Fibroblast of lung (primary cell): ENCODE measurements at places on chromosomes 11 and 22. TPM values are rescaled to one million over a fixed set of nuclear protein-coding genes. Genes with fewer than 3 reads are reported as not detected.

DNA sequence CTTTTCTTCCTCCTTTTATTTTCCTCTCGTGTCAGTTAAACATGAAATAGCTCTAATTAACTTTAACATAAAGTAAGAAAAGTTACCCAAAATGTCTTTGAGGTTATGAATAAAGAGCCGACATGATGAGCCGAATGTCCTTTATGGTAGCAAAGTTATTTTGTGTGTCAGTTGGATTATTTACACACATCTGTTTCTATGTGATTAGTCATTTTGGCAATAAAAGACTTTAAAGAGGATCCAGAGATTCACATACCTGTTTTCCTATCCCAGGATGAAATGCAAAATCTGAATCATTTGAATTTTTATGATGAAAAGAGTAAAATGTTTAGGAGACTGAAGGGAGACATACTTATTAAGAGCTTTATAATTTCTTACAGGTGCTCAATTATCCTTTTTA, 34.0 kb upstream of the TECTA start:
- no peak for DNase-seq

- DNase-seq: no peak
Measured at GRCh38 chr11:109945626-109946321, 147.4 kb upstream of the ZC3H12C start.

DNA sequence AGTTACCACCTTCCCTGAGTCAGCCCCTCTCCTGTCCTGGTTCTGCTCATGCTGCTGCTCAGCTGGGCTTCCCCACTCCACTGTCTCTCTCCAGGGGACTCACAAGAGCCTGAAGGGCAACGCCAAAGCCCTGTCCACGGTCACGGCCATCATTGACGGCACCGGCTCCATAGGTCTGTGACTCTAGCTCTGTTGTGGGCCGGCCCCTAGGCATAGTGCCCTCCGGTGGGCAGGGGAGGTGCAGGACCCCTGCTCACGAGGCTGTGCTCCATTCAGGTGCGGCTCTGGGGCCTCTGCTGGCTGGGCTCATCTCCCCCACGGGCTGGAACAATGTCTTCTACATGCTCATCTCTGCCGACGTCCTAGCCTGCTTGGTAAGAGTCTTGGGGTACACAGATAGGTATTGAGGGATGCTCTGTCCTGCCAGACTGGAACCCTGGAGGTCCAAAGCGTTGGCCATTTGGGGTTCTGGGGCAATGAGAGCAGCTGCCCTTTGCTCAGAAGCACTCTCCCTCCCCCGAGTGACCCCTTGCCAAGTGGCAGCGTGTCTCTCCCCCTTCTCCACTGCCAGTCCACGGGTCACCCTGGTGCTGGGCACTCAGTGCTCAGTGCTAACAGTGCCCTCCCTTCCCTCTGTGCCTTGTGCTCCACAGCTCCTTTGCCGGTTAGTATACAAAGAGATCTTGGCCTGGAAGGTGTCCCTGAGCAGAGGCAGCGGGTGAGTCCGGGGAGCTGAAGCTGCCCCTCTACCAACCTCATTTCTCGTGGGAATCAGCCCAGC, 22.4 kb downstream of the SLC37A2 start:
- no peak for DNase-seq

DNA sequence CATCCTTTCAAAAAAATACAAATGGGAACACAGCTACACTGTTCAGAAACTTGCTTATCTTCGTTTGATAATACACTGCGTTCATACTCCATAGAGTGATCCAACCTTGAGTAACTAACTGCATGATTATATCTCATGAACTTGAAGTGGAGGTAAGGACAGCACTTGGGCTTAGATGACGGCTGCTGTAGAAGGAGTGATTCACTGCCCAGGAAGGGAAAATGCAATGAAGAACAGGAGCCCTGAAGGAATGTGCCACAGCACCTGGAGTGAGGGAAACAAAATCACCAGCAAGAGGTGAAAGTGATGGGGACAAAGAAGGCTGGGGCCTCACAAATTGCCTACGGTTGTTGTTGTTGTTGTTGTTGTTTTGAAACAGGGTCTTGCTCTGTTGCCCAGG, 44.1 kb upstream of the SC5D start:
- no peak for DNase-seq

GRCh38 chr22:33328789-33329296, 270.7 kb upstream of the SYN3 start:
- DNase-seq: peak; percentile 36

GRCh38 chr11:12094872-12095800, 15.3 kb upstream of the MICAL2 start:
- DNase-seq: no peak

- no peak for DNase-seq
Measured at GRCh38 chr22:29879753-29880152, 3.2 kb upstream of the MTMR3 start.

DNA sequence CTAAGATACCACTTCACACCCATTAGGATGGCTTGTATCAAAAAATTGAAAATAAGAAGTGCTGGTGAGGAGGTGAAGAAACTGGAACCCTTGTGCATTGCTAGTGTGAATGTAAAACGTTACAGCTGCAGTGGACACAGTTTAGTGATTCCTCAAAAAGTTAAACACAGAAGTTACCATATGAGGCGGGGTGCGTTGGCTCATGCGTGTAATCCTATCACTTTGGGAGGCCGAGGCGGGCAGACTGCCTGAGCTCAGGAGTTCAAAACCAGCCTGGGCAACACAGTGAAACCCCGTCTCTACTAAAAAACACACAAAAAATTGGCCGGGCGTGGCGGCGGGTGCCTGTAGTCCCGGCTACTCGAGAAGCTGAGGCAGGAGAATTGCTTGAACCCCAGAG, 43.5 kb downstream of the SGSM3 start:
- no peak for DNase-seq

GRCh38 chr11:15476371-15476917, 361.7 kb downstream of the INSC start:
- no peak for DNase-seq

DNA sequence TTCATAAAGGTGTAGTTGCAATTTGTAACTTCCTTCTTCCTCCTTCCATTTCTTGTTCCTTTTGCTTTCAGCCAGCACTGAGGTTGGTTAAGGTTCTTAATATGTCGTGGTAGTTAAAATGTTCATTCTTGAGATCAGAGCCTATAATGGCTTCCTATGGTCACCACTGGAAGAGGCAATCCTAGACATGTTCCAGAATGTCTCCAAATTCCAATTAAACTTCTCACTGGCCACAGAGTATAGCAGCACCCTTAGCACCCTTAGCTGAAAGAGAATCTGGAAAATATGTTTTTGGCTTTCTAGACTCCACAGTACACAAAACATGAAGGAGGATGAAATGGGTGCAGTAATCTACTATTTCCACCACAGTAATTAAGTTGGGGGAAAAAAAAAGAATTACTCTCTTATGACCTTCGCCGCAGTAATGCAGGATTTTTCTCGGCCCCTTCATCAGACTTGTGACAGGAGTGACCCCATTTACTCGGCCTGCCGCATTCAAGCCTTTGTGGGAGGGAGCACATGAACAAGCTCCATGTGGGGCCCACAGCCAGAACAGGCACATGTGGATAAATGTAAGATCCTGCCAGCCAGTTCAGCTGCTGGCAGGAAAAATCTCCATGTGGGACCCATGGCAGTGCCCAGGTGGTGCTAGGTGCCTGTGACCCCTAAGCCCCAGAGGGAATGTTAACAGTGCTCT, 348.8 kb upstream of the ARHGAP42 start:
- no peak for DNase-seq

DNA sequence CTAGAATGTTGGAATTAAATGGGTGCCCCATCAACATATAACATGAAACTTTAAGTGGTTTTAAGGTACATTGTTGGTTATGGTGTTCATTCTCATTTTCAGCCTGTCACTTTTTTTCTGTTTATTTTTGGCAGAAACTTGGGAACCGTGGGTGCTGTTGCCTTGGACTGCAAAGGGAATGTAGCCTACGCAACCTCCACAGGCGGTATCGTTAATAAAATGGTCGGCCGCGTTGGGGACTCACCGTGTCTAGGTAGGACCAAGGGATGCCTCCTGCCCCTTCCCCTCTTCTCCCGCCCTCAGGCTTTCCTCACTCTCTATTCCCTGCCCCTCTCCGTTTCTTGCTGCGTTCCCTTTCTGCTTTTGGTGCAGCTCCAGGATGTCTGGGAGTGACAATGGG, 29.8 kb upstream of the SCGB1A1 start:
- DNase-seq: no peak

- DNase-seq: no peak
Measured at GRCh38 chr11:2109541-2110019, 29.6 kb downstream of the IGF2 start.

GRCh38 chr11:78555592-78555991, 19.1 kb downstream of the NARS2 start:
- no peak for DNase-seq

DNA sequence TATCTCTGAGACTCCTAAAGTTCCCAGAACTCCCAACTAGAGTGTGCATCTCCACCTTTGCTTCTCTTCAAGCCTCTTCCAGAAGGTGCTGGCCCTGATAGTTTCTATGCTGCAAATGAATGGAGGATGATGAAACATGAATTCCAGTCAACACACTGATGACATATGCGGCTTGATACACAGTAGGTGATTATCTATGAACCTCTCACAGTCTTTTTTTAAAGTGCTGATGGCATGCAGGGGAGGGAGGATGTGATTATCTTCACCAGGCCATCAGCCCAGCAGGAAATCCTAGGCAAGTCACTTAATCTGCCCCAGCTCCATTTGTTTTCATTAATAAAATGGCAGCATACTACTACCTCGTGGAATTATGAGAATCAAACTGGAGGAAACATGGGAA, 548.5 kb downstream of the SOX6 start:
- no peak for DNase-seq

GRCh38 chr11:118124929-118125535, 27.6 kb downstream of the SCN4B start:
- no peak for DNase-seq

DNA sequence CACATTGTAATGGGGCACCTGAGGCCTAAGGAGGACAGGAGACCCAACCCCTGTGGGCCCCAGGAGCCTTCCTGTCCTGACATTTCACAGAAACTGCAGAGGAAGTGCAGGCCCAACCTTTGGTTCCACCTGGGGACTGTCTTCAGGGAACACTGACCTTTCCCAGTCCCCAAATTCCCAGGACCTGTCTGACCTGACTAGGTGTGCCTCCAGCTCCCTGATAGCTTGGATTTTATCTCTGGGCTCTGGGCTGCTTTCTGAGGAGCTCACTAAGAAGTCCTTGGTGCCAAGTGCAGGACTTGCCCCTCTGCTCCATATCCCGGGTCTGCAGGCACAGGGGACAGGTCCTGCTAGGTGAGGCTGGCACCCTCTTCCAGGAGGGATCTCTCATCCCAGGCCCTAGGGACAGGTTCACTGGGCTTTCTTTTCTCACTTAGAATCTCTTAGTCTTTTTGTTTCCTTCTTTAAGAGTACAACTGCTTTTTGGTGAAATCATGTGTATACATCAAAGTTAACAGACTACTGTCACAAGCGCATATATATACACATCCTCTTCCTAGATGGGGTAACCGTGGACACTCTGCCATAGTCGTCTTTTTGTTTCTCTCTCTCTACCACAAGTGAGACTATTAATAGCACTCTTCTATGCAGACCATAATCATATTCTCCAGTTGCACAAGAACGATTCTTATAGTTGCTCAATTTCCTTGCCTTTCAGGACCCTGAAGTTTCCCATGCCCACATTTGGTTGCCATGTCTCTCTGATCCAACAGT, 72.0 kb upstream of the IGLL5 start:
- no peak for DNase-seq

DNA sequence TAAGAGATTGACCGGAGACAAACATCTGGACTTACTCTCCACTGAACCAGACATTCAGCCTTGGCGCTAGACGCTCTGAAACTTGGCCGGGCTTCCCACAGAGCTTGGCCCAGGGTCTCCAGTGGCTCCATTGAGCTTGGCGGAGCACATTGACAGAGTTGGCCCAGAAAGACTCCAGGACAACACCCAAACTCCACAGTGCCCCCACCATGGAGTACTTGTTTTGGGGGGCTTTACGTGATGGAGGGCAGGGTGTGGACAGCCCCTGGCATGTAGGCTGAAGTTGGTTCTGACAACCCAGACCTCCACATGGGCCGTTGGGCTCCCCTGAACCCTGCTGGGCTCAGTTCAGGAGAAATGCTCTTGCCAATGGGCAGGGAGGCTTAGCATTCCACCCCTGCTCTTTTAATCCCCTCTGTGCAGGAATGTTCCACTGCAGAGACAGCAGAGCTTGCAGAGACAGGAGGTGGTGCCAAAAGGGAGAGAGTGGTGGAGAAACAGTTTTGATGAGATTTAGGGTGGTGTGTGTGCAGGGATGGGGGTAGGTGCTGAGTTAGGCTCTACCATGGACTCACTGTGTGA, 102.4 kb upstream of the TIMP3 start:
- DNase-seq: no peak

GRCh38 chr11:127986073-127986472, 601.3 kb downstream of the ETS1 start:
- DNase-seq: no peak

- no peak for DNase-seq
Measured at GRCh38 chr11:79383874-79384273, 57.0 kb downstream of the TENM4 start.

GRCh38 chr11:94676814-94677213, 91.3 kb upstream of the AMOTL1 start:
- DNase-seq: no peak

DNA sequence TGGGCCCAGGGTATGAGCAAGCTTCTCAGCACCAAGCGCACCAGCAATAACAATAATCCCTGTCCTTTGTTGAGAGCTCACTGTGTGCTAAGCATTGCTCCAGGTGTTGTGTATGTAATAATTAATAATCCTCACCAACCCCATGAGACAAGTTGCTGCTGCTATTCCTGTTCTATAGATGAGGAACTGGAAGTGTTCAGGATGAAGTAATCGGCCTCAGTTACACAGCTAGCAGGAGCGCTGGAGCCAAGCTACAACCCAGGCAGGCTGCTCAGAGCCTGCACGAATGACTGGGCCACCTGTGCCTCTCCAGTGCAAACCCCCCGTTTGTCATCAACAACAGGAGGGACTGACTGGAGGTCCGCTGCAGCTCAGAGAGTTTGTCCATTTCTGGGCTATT, 35.2 kb upstream of the CECR2 start:
- DNase-seq: no peak

CWC15 gene
- polyA plus RNA-seq: 51.4 and 54.0 TPM in 2 replicates

ACR gene
- not detected in 2 replicates for polyA plus RNA-seq

DUSP8 gene
- 0.62 and 1.6 TPM in 2 replicates for polyA plus RNA-seq

AIFM3 gene
- polyA plus RNA-seq: 0.14 and 0.15 TPM in 2 replicates

TYMP gene
- 2.3 and 3.7 TPM in 2 replicates for polyA plus RNA-seq

TMPRSS13 gene
- not detected in 2 replicates for polyA plus RNA-seq

PRR33 gene
- not detected in 2 replicates for polyA plus RNA-seq

FJX1 gene
- 4.2 and 7.1 TPM in 2 replicates for polyA plus RNA-seq

OR52E5 gene
- polyA plus RNA-seq: not detected in 2 replicates

CRYAB gene
- polyA plus RNA-seq: 30.0 and 48.1 TPM in 2 replicates

ROBO4 gene
- polyA plus RNA-seq: 0.45 and 0.63 TPM in 2 replicates

LARGE2 gene
- not detected in 2 replicates for polyA plus RNA-seq

MPEG1 gene
- polyA plus RNA-seq: not detected in 2 replicates

BIK gene
- polyA plus RNA-seq: not detected in 2 replicates

HORMAD2 gene
- not detected in 2 replicates for polyA plus RNA-seq

KDM4E gene
- not detected in 2 replicates for polyA plus RNA-seq

RFPL1 gene
- polyA plus RNA-seq: not detected in 2 replicates

OR52H1 gene
- polyA plus RNA-seq: not detected in 2 replicates
